ENCODE measurements at places on chromosomes 4 and X.

DNA sequence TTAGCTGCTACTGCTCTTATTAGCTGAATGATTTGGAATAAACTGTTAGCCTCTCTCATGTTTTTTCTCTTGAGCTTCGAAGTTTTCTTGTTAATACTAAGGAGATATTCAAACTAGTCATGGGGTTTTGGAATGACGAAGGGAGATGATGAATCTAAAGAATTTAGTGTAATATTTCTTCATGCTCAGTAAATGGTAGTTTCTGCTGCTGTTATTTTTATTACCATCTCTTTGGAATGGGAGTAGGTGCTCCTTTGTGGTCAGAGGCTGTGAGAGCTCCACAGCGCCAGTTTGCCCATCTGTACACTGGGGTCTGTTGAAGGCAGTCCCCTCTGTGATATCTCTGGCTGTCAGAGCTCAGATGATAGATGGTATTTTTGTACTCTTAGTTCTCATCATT is 33.7 kb downstream of the HTT start:
- DNase-seq: no peak

DNA sequence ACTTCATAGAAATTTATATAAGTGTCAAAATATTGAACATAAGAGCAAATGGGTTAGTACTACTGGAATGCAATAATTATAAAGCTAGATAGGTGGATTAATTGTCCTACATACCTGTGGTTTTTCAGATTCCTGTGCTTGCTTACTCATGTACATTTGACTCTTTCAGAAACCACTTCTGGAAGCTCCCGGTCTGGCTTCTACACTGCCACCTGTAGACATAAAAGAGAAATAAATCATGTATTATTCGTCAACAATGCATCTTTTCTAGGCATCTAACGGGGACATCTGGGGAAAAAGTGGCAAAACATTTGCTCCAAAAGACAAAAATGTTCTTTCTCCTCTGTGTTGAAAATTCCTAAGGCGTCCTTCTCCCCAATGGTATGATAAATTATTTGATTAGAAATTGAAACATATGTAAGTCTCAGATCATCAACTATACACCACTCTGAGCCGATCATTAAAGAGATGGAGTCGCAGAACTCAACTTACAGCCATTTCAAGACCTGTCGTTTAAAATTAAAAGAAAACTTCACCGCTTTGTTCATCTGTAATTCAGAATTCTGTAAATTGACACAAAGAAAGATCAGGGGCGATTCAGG is 648.7 kb upstream of the DIPK2B start:
- no peak for DNase-seq

- DNase-seq: no peak
Measured at GRCh38 chr4:116882503-116882902, 202.9 kb downstream of the TRAM1L1 start.

DNA sequence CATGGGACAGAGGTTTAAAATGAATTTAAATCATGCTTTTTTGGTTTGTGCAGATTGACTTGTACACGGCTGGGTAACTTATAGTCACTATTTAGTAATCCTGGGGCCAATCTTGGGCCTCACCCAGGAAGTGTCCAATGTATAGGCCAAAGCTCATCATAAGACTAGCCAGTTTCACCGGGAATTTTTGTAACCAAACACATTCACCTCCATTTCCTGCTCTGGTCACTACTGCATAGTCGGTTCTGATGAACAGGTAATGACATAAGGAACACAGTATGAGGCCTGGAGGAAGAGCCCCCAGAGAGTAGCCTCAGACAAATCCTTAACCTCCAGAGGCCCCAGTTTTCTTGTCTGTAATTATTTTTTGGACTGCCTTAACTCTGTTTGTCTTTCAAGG is 81.9 kb downstream of the HPRT1 start:
- DNase-seq: no peak

GRCh38 chr4:7829652-7830580 is 109.7 kb downstream of the AFAP1 start:
- no peak for DNase-seq

- DNase-seq: no peak
Measured at GRCh38 chr4:158371158-158371557, 150.5 kb upstream of the RXFP1 start.

DNA sequence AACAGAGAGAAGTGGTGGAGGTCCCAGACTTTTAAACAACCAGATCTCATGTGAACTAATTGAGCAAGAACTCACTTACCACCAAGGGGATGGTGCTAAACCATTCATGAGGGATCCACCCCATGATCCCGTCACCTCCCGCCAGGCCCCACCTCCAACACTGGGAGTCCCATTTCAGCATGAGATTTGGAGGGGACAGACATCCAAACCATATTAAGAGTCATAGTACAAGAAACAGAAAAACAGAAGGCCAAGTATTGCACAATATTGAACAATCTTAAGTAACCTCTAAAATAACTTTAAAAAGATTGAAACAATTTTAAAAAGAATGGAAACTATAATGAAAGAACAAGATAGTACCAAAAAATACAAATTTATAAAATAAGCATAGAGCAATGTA is 110.0 kb downstream of the CBR4 start:
- no peak for DNase-seq

DNA sequence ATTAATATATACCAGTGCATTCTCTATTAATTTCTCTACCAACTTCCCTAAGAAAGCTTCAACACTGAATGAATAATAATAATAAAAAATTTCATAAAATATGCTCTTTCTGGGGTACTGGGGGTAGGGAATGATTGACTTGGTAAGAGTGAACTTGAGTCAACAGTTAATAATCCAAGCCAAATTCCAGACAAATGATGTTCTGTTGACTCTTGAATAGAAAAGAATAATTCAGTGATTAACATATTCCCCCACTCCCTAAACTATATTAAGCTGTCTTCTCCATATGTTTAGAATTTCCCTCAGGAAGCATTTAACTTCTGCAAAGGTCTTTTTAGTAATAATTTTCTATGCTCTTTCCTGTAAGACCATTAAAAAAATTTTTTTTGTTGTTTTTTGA is 12.3 kb downstream of the PGRMC2 start:
- no peak for DNase-seq

DNA sequence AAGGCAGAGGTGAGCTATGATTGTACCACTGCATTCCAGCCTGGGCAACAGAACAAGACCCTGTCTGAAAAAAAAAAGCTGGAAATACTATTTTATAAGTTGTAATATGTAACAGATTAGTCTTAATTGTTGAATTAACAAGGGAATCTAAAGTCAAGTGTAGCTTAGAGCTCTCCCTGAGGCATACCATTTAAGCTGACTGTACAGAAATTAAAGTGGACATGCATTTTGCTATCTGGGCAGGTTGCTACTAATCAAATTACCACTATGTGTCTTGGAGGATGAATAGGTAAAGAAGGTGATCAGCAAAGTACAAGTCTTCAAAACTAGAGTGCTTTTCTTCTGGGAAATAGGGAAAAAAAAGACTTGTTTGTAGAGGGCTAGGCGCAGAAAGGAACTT is 205.3 kb upstream of the JADE1 start:
- no peak for DNase-seq

DNA sequence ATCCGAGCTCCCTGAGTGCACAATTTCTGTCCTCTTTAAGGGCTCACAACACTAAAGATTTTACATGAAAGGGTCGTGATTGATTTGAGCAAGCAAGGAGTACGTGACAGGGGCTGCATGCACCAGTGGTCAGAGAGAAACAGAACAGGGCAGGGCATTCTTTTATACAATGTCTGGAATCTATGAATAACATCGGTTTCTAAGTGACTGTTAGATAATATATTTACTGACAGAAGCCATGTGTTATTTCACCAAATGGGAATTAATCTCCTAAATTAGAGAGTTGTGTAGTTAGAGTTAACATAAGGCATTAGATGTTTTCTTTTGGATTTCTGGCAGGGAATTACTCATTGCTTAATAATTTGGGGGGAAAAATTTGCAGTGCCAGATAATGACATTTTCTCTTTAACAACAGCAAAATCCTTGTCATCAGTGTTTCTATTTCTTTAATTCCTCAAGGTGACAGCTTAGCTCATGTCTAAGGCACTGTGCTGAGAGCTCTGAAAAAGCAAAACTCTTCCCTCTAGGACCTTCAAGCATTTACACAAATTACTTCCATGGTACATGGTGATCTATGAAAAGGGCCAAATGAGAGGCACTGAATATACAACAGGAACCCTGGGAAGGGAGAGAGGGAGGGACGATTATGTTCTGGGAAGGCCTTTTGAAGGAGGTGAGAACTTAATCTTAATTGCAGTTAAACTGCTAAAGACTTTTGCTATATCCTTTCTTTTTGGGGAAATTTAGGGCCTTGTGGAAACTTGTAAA is 145.0 kb downstream of the RTL3 start:
- no peak for DNase-seq

DNA sequence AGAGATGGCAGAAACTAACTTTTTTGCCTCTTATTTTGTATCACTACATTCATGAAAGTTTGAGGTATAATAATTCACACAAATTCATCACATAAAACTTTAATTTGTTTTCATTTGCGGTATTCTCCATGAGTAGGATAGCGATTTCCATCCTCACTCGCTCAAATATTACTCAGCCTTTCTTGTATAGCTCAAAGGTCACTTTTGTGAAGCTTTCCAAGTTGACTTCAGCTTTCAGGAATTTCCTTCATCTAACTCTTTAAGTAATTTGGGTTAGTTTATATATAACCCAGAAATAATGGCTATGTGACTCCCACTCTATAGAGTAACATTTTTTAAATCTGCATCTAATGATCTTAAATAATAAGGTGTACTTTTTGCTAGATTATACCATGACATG is 314.4 kb downstream of the IL1RAPL1 start:
- no peak for DNase-seq

DNA sequence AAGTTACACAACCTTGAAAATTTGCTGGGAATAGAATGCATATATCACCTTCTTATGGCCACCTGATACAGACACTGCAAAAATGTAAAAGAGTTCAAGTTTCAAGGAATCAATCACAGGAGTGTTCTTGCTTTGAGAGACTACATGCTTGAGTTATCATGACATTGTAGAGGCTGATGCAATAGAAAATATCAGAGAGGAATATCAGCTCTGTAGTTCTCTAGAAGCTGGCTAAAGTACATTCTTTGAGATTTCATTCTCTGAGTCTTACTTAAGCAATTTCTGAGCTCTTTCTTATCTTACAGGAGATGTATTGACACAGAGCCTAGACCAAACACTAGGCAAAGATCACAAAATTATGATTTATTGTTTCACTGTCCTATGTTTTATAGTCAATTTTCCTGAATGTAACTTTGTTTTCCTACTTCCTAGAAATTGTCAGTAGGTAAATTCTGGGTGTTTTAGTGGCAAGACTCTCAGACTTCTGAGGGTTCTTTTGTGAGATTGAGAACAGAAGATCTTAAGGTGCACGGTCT is 152.1 kb upstream of the HPGD start:
- DNase-seq: no peak
